ENCODE measurements at places on chromosomes 3 and 15.
A peak's percentile ranks its signal among the peaks of the same experiment; 100 is the strongest.

DNA sequence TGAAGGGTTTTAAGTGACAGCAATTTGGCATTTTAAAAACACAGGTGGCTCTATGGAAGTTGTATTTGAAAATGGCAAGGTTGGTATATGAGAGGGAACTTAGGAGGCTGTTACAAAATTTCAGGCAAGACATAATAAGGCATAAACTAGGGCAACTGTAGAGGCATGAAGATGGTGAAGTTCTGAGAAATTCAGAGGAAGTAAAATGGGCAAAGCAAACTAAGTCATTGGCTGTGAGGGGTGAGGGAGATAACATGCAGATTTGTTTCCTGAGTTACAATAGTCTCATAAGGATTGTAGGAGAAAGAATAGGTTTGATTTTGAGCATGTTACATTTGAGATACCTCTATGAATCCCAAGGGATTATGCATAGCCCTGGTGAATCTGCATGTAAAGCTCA, 302.9 kb upstream of the ARHGEF26 start:
- DNase-seq, result no peak

- DNase-seq, result no peak
Observed at GRCh38 chr3:152405915-152406802, 137.4 kb downstream of the MBNL1 start.

DNA sequence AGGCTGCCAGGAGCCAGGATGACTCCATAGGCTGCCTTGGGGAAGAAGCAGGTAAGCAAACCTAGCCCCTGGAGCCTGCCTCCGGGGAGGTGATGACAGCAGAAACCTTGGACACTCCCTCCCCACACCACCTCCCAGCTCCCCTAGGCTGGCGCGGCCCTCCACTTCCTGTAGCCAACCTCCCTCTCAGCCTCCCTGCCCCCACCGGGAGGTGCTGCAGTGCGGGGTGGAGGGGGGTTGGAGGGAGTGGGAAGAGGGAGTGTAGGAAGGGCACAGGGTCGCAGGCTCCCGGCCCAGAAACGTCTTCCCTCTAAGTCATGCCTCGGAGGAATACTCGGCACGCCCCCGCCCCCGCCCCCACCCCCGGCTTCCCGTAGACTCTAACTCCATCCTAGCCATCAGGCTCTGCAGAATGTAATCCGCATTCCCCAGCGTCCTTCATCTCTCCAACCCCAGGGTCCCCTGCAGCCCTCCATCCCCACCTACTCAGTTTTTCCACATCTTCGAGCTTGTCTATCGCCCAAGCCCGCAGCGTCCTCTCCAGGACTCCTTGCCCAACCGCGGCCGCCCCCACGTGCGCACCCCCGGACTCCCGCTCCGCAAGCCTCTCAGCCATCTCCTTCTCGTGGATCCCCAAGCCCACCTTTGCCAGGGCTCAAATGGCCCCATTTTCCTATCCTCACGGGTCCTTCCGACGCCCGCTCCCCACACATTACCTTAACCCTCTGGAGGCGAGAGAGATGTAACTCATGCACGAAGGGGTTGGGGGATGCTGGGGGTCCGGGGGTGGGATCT, 528 bp downstream of the LPCAT4 start:
- DNase-seq, result peak; percentile 55

- no peak for DNase-seq
Observed at GRCh38 chr3:12630292-12630691, 33.6 kb downstream of the RAF1 start.

- DNase-seq, result no peak
Observed at GRCh38 chr15:82047453-82048400, 1.9 kb upstream of the MEX3B start.

DNA sequence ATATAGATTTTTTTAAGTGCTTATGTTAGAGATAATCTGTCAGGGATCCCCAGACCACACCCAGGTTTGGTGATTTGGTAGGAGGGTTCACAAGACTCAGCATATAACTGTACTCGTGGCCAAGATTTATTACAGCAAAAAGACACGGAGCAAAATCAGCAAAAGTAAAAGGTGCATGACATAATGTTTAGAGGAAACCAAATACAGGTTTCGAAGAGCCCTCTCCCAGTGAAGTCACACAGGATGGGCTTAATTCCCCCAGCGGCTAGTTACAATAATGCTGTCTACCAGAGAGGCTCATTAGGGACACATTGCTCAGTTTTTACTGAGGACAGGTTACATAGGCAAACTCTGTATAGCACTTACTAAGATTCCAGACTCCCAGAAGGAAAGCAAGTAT, 36.5 kb downstream of the MYO5A start:
- no peak for DNase-seq

- no peak for DNase-seq
Observed at GRCh38 chr3:134874737-134875413, 79.8 kb downstream of the EPHB1 start.

- DNase-seq, result no peak
Observed at GRCh38 chr3:45280971-45281370, 54.9 kb upstream of the TMEM158 start.

DNA sequence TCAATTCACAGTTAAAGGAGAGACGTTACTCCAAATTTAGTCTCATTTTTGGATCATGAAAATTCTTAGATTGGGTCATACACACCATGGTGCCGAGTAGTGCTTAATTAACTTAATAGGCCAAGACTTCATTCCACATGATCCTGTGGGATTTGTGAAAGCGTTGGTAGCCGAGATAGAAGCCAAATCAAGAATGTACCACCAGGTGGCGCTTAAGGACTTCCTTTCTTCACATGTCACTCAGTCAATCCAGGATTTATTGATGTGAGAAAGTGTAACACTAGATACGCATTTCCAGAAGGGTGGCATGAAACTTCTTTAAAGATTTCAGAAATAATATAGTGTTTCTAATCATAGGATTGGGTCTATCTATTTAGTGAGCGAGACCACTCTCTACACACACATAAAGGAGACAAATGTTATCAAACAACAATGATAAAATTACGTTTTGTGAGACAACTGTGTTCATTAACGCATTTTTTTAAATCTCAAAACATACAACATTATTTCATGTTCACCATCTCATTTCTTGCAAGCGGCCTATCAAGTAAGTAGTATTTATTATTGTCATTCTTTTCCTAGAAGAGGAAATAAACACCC, 436.1 kb downstream of the CHL1 start:
- DNase-seq, result no peak

GRCh38 chr15:59545573-59545972, 66.0 kb upstream of the GCNT3 start:
- no peak for DNase-seq

- no peak for DNase-seq
Observed at GRCh38 chr15:75636026-75636425, 4.0 kb downstream of the IMP3 start.

GRCh38 chr15:78708713-78709260, 67.8 kb upstream of the CHRNB4 start:
- DNase-seq, result no peak

DNA sequence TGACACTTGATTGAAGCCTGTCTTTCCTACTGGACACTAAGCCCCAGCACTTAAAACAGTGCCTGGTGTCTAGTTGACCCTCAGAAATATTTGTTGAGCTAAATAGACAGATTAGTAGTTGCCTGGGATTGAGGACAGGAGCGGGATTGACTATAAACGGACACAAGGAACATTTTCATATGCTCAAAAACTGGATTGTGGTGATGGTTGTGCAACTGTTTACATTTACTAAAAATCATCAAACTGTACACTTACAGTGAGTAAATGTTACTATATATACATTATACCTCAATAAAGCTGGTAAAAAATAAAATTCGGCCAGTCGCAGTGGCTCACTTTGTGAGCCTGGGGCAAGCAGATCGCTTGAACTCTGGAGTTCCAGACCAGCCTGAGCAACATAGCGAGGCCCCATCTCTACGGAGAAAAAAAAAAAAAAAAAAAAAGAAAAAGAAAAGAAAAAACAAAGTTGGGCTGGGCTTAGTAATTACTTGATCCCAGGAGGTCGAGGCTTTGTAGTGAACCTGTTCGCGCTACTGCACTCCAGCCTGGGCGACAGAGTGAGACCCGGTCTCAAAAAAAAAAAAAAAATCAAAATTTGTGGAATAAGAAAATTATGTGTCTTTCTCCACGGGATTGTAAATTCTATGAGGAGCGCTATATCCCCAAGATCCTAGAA, 632 bp upstream of the IDH3A start:
- DNase-seq, result no peak

GRCh38 chr3:183116025-183116614, 16.8 kb upstream of the MCCC1 start:
- peak; percentile 88 for DNase-seq

GRCh38 chr15:39282663-39283208, 298.1 kb upstream of the THBS1 start:
- DNase-seq, result no peak

GRCh38 chr3:186509423-186509822, 34.8 kb downstream of the CRYGS start:
- no peak for DNase-seq

DNA sequence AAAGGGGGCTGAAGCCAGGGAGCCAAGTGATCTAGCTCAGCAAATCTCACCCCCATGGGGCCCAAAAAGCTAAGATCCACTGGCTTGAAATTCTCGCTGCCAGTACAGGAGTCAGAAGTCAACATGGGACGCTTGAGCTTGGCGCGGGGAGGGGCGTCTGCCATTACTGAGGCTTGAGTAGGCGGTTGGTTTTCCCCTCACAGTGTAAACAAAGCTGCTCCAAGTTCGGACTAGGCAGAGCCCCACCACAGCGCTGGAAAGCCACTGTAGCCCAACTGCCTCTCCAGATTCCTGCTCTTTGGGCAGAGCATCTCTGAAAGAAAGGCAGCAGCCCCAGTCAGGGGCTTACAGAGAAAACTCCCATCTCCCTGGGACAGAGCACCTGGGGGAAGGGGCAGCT, 8.1 kb upstream of the SLC25A36 start:
- DNase-seq, result no peak

GRCh38 chr3:127166501-127167065, 26.3 kb upstream of the PRR23E start:
- DNase-seq, result no peak

GRCh38 chr3:143935678-143936077, 35.9 kb upstream of the DIPK2A start:
- DNase-seq, result no peak

GRCh38 chr3:30437171-30437601, 169.2 kb upstream of the TGFBR2 start:
- DNase-seq, result no peak

All from GM06990 (cell line).